ENCODE measurements at places on chromosomes 2 and 18. TPM values are rescaled to one million over a fixed set of nuclear protein-coding genes. Genes with fewer than 3 reads are reported as not detected.

Gene ATAD2B
- 17.6 TPM for total RNA-seq

DNA sequence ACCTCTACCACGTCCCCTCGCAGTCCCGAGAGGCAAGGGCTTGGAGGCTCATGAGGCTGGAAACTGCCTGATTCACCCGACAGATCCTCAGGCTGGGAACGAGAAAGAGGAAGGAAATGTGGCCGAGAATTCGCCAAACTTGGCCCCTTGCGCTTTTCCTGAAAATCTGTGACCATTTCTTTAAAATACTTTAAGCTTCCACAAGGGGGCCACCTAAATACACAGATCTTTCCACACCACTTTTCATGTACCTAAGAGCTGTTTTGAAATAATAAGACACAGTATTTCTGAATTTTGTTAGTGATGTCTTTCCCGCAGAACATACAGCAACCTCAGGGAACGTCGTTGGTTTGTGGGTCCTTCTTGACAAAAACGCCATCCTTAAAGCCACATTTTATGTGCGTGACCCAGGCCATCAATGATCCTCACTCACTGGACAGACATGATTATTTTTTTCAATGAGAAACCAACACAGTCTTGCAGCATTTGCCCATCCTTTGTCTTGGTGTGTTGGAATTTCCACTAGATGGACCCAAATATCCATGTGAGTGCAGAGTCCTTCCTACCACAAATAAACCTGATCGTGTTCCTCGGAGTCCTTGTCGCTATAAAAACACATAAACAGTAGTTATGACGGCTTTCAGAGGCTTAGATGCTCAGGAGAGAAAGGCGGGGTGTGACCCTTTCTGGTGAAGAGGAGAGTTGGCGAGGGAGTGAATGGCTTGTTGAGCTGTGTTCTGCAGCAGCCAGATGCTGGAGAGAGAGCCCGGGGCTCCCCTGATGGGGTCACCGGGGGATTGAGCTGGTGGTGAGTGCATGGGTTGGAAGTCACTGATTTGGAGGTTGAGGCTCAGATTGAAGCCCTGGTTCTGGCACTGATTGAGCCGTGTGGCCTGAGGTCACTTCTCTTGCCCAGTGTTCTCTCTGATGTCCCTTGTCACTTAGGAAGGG is 25.0 kb downstream of the DCDC2C start:
- H3K27ac ChIP-seq: no peak overlapping the region
- no peaks in the 10 kb centered on the region for H3K36me3 ChIP-seq
- H3K27me3 ChIP-seq: peaks cover 2% of the 10 kb centered on the region
- H3K4me1 ChIP-seq: no peaks in the 10 kb centered on the region
- no peak for DNase-seq

Gene XIRP2
- not detected for total RNA-seq

DNA sequence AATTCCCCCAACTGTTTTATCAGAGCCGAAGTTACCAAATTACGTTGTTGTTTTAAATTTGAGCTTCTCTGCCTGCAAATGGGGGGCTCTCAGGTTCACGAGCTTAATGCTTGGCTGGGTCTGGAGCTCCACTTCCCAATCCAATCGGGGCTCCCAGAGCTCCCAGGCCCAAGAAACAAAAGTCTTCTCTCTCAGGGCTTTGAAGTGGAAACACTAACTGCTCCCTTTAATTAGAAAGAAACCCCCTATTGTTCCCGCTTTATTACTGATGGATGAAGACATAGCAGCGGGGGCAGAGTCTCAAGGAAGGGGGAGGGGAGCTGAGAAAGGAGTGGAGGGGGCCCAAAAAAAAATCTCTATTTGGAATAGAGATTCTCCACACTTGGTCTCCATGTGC is 15.6 kb upstream of the PKDCC start:
- DNase-seq: no peak
- no peak overlapping the region for H3K27ac ChIP-seq
- peaks cover 15% of the 10 kb centered on the region for H3K27me3 ChIP-seq
- H3K4me3 ChIP-seq: no peak overlapping the region

DNA sequence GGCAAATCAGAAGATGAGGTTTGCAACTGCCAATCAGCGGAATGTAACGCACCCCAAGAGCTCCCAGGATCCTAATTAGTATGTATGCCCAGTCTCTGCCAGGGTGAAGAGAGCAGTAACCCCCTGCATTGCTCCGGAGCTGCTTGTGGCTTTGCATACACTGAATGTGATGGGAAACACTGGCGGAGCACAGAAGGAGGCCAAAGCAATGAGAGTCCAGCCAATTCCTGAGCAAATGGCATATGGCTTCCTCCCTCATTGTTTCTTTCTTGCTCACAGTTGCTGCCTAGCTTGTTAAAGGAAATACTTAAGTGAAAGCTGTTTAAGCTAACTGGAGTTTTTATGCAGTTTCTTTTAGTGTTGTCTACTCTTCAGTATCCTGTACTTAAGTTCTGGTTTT is 343.5 kb upstream of the NT5C1B start:
- no peak overlapping the region for H3K4me3 ChIP-seq
- H3K4me1 ChIP-seq: no peaks in the 10 kb centered on the region
- DNase-seq: no peak

DNA sequence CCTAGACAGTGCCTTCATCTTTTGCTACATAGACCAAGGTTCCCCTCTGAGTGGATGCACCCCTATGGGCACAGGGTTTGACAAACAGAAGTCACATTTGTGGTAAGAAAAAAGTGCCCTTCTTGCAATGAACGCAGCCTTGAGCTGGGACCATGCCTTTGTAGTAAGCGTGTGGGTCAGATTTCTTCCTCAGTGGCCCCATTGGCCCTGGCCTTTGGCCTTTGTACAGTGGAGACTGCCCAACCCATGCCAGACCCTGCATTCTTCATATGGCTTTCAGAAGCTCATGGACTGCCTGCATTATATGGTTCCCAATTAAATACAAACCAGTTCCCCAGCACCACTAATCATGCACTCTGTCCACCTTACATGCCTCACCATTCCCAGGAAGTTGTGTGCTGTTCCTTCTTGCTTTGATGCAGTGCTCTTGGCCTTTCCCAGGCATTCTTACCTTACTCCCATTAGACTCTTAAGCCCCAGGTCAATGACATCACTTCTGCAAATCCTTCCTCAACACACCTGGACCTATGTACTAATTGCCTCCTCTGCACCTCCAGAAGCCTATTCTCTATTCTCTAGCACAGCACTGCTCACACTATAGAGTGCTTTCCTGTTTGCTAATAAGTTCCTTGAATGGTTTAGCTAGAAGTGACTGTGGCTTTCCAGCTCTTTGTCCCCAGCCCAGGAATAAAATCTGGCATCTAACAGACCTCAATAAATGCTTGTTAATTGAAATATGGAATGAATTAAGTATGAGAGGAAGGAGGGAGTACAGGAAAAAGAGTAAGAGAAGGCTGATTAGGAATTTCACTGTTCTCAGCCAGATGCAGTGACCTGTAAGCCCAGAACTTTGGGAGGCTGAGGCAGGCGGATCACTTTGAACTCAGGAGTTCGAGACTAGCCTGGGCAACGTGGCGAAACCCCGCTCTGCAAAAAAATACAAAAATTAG is 60.2 kb downstream of the TMEM247 start:
- H3K27ac ChIP-seq: no peak overlapping the region
- no peak for DNase-seq
- H3K27me3 ChIP-seq: no peaks in the 10 kb centered on the region
- H3K36me3 ChIP-seq: peaks cover 13% of the 10 kb centered on the region

Gene SRD5A2
- total RNA-seq: not detected

Gene MC2R
- not detected for total RNA-seq

DNA sequence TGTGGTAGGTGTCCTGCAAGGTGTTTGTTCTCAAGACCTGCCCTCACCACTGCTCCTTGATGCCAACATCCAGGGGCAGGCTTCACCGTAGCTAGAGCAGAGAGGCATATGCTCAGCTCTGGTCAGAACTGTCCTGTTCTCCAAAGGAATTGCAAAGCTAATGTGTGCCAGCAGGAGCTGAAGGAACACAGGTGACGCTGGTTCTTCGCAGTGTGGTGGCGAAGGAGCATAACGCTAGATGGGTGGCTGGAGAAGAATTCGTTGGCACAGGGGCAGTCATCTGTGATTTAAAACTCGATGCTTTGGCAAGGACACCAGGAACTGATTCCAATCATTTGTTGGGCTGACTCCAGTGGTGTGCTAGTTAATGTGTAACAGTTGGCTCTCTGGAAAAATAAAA is 11.4 kb upstream of the PER2 start:
- no peaks in the 10 kb centered on the region for H3K36me3 ChIP-seq
- H3K4me3 ChIP-seq: no peak overlapping the region
- H3K27me3 ChIP-seq: peaks cover 6% of the 10 kb centered on the region
- DNase-seq: no peak

DNA sequence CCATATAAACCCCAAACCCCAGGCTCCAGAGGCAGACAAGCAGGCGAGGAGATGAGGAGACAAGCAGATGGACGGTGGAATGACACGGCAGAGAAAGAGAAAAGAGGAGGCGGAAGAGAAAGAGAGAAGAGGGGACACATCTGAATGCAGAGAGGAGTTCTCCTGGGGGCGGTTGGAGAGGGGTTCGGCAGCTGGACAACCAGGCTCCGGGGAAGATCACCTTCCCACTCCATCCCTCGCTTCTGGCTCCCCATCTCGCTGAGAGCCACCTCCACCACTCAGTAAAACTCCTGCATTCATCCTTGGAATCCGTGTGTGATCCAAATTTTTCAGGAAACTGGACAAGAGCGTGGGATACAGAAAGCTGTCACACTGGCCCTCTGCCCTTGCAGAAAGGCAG is 966.7 kb upstream of the NXPH2 start:
- no peak for DNase-seq
- H3K4me1 ChIP-seq: no peaks in the 10 kb centered on the region
- H3K4me3 ChIP-seq: no peak overlapping the region
- no peaks in the 10 kb centered on the region for H3K27me3 ChIP-seq

Gene HAAO
- total RNA-seq: 0.18 TPM

DNA sequence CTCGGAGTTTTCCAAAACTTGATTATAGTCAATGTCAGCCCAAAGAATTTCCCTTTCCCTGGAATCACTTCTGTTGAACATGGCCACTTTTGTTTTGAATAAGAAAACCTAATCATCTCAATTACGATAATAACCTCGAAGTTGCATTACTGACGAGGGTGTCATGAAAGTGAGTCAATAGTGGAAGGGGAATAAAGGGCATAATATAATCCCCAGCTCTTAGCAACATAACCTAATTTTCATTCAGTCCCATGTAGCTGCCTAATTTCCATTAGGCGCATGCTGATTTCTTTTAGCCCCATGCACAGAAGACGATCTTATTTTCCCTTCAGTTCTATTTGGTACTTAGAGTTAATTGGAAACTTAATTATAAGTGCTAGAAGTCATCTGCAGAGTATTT is 51.1 kb upstream of the RAPH1 start:
- peaks cover 47% of the 10 kb centered on the region for H3K27me3 ChIP-seq
- H3K27ac ChIP-seq: no peak overlapping the region
- DNase-seq: no peak
- H3K4me3 ChIP-seq: no peak overlapping the region
- no peaks in the 10 kb centered on the region for H3K36me3 ChIP-seq
